KG1 (cell line): ENCODE measurements at places on chromosomes 5 and 9.
A peak's percentile ranks its signal among the peaks of the same experiment; 100 is the strongest.

DNA sequence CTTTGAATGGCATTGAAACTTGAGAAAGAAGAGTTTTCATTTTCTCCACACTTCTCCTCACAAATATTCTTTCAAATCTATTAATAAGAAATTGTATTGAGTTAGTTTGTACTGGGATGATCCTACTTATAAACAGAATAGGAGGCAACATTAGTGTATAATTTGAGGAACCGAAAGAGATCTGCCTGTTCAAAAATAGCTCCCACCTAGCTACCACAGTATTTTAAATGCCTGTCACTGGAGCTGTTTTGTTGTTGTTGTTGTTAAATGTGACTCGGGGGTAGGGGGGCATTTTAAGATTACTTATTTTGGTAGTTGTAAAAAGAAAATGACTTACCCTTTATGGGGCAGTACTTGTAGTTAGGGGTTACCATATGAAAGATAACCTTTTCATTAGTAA, 20.1 kb upstream of the HAPLN1 start:
- DNase-seq = no peak

DNA sequence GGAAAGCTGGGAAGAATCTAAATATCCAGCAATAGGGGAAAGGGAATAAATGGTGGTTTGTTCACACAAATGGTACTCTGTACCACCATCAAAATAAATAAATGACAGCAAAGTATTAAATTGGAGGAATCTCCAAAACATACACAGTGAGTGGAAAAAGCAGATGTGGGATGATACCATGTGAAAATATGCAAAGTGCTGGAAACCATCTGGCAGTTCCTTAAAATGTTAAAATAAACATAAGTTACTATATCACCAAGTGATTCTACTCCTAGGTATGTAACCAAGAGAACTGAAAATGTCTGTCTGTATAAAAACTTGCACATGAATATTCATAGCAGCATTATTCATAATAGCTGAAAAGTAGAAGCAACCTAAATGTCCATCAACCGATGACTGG, 41.9 kb upstream of the TEX48 start:
- no peak for DNase-seq

DNA sequence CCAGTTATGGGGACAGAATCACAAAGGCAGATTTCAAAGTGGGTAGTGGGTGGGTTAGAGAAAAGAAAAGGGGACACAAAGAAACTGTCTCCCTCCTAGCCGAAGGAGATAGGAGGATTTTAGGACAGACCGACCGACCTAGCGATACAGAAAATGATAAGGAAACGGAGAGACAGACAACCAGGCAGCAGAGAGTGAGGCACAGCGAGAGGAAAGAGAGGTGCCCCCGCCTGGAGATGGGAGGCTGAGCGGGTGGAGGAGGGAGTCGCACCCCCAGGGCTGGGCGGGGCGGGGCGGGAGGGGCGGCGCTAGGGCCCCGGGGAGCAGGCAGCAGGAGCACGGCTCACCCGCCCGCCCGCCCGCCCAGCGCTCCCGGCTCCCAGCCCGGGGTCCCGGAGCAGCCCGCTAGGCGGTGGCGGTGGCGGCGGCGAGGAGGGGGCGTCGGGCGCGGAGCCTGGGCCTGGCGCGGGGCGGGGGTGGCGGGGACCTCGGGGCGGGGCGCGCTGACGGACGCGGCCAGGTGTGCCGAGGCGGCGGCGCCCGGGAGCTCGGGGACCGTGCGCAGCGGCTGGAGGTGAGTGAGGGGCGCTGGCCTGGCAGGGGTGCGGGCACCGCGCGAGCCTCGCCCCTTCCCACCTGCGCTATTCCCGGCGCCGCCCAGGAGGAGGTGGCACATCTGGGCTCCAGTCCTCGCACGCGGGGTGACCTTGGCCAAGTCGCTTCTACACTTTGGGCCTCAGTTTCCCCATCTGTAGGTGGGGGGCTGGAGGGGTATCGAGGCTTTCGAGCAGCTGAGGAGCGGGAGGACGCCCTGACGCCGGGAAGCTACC, 15.9 kb upstream of the SYNPO start:
- DNase-seq = no peak

GRCh38 chr9:85433046-85433445, 308.7 kb downstream of the AGTPBP1 start:
- no peak for DNase-seq

- DNase-seq = no peak
Measured at GRCh38 chr9:2723376-2724065, 6.2 kb downstream of the KCNV2 start.

DNA sequence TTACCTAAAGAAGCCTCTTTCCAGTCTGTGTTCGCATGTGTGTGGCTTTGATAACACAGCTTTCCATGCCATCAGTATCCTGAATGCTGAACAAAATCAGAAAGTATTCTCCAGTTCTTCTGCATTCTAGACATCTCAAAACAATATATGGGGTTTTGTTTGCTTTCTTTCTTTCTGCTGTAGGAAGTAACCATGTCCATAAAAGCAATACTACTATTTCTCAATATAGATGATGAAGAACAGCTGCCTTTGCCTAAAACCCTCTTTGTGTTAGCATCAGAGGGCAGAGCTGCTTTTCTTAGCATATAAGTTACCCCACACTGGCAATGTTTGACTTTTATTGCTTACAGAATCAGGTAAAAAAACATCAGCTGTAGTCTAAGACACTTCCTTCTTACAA, 963.6 kb downstream of the CDH12 start:
- no peak for DNase-seq

- no peak for DNase-seq
Measured at GRCh38 chr9:119224431-119224830, 144.8 kb downstream of the BRINP1 start.

GRCh38 chr9:135939351-135940265, 21.6 kb downstream of the UBAC1 start:
- no peak for DNase-seq

- DNase-seq = peak; percentile 30
Measured at GRCh38 chr9:764105-764524, 77.4 kb upstream of the DMRT1 start.

DNA sequence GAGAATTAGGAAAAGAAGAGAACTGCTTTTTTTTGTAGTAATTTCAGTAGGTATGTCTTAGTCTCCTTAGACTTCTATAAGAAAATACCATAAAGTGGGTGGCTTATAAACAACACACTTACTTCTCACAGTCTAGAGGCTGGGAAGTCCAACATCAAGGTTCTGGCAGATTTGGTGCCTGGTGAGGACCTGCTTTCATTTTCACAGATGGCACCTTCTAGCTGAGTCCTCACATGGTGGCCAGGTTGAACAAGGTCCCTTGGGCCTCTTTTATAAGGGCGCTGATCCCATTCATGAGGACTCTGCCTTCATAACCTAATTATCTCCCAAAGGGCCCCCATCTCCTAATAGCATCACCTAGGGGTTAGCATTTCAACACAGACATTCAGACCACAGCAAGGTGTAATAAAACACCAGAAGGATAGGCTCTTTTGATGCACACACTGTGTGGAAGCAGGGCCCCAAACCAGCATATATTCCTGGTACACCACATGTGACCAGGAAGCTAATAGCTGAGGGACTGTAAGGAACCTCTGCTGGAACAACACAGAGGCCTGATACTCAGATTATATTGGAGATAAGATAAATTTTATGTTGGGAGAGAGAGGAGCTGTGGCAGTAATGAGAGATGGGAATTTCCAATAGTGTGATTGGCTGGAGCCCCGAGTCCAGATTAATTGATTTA, 384.9 kb downstream of the RAB3C start:
- no peak for DNase-seq

DNA sequence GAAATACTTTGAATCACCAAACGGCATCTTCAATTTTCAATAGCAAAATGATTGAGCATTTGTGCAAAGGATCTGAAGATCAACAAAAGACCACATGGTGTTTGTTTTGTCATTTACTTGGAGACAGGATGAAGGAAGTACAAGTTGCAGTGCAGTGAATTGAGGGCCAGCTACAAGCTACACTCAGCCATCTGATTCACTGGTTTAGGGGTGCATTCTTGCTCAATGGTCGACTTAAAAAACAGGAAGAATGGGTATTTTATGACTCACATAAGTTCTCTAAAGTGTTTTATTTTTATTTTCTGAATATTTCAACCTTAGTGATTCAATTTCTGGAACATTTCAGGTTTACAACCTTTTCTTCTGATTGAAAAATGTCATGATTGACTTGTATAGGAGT, 412.1 kb upstream of the ADAMTSL1 start:
- DNase-seq = no peak

DNA sequence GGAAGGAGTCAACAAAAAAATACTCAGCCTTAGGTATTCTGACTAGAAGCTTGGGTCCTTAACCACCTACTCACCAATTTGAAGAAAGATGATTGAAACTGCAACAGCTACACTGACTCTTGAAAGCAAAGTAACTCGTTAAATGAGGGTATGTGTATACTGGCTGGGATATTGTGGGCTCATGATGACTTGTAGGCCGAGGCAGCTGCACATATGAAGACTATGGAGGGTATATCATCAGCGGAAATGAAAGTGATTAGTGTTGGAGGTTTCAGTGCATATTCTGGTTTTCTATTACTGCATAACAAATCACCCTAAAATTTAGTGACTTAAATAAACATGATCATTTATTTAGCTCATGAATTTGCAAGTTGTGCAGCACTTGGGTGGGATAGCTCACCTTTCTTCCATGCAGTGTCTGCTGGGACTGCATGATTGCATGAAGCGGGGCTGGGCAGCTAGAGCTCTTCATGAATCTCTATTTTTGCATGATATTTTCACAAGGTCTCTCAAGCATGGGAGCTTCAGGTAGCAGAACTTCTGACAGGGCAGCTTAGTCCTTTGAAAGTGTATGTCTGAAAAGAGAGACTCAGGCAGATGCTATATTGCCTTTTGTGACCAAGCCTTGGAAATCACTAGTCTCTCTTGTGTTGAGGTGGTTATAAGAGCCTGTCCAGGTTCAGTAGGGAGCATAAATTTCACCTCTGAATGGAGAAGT, 96.1 kb upstream of the CDKN2B start:
- no peak for DNase-seq

- no peak for DNase-seq
Measured at GRCh38 chr9:127608104-127608966, 3.7 kb upstream of the STXBP1 start.

DNA sequence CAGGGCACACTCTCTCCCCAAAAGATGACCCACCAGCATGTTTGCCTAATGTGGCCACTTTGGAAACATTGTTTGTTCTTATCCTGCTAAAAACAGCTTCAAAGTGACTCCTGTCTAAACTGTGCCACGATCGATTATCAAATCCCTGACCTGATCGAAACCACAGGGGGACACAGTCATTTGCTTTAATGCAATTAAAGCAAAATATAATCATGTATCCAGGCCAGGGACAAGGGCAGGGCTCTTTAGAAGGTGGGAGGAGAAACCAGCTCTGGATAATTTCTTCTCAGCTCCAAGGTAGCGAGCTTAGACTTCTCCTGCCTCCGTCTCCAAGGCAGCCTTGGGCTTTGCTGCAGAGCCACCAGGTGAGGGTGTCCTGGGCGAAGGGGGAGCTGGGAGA, 95.0 kb upstream of the HAND1 start:
- no peak for DNase-seq

DNA sequence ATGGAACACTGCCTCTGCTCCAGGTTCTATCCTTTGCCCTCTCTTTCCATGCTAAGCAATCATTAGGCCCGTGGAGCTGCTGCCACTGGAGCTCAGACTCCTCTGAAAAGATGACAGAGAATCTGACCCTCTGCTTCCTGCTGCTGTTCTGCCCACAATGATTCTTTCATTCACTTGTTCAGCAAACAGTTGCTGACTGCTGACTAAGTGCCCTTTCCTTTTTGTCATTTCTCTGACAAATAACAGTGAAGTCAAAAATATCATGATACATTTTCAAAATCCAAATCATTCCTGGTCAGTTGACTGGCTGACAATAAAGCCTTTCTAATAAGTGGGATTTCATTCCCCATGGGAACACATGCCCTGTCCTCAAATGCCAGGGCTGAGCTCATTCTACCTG, 110.1 kb downstream of the SIL1 start:
- DNase-seq = no peak

DNA sequence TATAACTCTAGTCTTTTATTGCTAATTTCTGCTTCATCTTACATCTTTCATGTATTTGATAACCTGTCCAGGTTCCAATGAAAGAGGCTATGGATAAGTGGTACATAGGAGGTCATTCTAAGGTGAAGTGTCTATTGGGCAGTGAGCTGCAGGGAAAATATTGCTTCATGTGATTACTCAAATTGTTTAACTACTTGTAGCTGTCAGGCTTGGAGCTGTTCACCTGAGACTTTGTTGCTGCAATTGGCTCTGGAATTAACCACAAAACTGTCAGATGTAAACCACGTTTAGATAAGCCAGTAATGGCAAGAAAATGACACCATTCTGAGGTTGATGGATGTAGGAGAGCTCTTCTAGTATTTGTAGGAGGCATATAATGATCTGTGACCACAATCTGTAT, 26.0 kb downstream of the ADAMTSL1 start:
- DNase-seq = no peak

DNA sequence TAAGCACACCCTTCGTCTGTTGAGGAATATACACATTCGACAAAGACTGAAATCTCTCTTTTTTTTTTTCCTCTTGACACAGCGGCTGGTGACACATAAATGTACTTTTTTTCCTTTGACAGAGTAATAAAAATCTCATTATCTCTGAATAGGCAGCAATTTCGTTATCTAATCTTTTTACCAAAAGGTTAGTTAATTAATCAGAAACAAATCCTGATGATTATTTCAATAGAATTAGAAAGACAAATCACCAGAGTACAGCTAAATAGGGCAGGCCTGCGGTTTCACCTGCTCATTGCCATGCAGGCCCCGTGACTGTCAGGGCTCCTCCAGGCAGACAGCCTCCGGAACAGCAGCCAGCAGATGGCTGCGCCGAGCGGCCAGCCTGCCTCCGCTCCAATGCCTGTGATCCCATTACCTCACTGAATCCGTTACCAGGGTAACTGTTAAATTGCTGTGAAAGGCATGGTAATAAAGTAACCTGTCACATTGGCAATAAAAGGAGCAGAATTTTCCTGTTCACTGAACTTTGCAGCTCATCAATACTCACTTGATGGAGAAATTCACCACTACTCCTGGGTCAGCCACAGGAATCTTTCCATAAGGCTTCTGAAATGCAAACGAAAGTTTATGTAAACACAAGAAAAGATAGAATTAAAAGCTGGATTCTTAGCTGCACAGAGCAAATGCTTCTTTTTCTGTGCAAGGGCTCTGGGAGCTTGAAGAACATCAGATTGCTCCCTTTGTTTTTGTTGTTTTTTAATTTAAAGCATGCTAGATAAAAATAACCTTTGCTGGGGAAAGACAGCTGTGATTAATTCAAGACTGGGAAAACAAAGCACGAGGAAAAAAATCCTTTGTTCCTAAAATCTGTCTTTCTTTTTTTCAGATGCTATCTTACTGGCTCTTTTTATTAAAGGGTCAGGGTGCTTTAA, 666.4 kb upstream of the ZNF608 start:
- no peak for DNase-seq

GRCh38 chr5:157761690-157762621, 18.4 kb downstream of the LSM11 start:
- DNase-seq = peak; percentile 5

DNA sequence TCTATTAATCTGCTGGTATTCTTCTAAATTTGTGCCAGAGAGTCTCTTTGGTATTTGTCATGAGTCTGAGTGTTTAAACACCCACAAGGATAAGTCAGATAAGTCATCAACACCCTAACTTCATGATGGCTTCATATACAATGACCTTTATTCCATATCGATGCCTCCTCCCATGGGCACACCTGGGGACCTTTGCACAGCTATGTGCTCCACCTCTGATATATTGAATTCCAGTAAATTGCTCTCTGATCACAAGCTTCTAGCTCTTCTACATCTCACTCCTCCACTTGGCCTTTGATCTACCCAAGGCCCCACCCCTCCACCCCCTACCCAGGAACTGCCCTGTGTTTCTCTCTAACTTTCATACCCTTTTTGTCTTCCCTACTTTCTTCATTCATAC, 102.7 kb upstream of the MIER3 start:
- no peak for DNase-seq
